ENCODE measurements at places on chromosomes 7 and 10.

DNA sequence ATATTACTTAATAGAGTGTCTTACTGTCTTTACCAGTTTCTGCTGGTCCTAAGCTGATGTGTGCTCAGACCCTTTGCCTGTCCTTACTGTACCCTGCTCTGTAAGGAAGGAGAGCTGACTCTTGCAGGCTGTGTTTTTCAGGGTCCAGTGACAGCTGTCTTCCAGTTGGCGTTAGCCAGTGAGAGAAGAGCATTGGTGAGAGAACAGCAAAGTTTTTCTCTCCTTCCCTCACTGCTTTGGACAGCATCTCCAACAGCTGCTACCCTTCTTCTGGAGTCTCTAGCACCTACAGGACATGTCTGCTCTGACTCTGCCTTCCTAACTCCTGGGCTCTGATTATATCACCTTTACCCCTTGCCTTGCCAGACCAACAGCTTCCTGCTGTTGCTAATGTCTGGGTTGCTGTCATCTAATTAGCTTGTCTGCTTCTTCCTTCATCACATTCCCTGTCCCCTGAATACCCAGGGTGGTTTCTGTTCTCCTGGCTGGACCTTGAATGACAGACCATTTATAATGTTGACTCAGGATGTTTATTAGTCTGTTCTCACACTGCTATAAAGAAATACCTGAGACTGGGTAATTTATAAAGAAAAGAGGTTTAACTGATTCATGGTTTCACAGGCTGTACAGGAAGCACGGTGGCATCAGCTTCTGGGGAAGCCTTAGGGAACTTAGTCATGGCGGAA is 23.5 kb upstream of the PANK1 start:
- DNase-seq: no peak

DNA sequence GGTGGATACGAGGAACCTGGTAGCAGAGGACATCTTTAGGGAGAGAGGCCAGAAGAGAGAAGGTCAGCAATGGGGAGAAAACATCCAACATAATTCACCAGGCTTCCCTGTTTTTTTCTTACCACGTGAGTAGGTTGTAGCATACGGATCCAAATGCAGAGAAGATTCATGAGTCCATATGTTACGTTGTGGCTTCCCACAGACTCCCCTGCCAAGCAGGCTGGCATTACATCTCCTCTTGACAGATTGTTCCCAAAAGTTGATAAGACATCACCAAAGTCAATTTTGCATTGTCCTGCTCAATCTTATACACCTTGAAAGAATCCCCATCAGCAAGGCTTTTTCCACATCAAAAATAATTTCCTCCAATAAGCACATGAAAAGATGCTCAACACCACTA is 39.7 kb downstream of the DRGX start:
- DNase-seq: no peak

- DNase-seq: peak; percentile 73
Observed at GRCh38 chr10:101394524-101395133, 40.7 kb downstream of the BTRC start.

DNA sequence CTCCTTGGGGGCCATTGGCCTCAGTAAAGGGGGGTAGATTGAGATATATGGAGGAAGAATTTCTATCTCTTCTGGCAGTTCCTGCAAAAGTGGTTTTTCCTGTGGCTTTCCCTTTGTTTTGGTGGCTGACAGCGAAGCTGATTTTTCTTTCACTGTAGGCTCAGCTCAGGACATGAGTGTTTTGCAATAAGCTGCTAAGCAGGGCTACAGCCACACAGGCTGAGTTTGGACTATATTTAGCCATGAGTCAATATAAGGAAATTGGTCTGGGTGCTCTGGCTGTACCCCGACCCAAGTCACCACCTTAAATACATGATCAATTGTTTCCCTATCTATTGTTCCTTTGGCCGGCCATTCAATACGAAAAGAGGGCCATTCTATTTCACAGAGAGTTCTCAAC is 212.7 kb upstream of the KCND2 start:
- no peak for DNase-seq

GRCh38 chr10:131657985-131658330 is 242.8 kb upstream of the PPP2R2D start:
- no peak for DNase-seq

- DNase-seq: no peak
Observed at GRCh38 chr7:7242899-7243298, 60.6 kb downstream of the C1GALT1 start.

GRCh38 chr10:86285136-86285790 is 81.3 kb downstream of the GRID1 start:
- no peak for DNase-seq

DNA sequence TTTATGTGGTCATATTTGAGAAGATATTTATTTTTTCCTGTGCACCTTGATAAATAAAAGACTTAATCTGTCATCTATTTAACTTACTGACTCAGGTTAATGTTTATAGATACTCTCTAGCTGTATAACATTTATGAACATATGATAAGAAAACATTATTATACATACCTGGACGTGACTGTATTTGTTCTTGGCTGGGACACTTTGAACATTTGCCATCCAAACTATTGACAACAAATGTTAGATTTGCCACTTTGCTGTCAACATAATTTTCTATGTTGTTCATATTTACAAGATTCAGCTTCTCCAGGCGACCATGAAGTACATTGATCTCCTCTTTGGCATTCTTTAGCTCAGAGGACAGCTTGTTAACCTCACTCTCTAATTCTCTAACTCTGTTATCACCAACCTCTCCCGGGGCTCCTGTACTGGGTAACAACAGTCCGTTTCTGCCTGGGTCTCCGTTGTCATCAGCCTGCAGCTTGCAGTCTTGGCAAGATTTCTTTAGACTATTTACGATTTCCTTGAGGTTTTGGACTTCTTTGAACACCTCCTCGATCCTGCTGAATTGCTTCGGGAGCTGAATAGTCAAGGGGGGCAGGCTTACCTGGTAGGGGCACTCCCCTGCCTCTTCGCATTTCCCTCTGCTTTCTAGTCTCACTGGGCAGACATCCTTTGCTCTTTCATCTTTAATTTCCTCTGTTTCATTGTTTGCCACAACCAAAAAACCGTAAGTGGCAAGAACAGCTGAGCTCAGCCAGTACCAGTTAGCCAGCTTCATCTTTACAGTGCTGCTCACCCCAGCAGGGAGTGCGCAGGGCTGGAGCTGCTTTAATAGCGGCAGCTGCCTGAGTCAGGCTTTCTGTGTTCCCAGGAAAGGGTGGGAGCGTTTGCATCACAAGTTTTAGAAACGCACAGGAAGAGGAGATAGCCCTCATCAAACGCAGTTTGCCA is at the start of gene FGL2:
TSS of gene FGL2 (minus strand) at position 807 of the 954 bp plus-strand sequence. CDS start at position 781, 26 bp downstream.
- no peak for DNase-seq

- DNase-seq: no peak
Observed at GRCh38 chr10:70323138-70323696, 39.4 kb upstream of the NPFFR1 start.

- DNase-seq: no peak
Observed at GRCh38 chr10:124672181-124672638, 72.0 kb downstream of the FAM53B start.

GRCh38 chr7:7709291-7709690 is 9.1 kb downstream of the RPA3 start:
- DNase-seq: no peak

DNA sequence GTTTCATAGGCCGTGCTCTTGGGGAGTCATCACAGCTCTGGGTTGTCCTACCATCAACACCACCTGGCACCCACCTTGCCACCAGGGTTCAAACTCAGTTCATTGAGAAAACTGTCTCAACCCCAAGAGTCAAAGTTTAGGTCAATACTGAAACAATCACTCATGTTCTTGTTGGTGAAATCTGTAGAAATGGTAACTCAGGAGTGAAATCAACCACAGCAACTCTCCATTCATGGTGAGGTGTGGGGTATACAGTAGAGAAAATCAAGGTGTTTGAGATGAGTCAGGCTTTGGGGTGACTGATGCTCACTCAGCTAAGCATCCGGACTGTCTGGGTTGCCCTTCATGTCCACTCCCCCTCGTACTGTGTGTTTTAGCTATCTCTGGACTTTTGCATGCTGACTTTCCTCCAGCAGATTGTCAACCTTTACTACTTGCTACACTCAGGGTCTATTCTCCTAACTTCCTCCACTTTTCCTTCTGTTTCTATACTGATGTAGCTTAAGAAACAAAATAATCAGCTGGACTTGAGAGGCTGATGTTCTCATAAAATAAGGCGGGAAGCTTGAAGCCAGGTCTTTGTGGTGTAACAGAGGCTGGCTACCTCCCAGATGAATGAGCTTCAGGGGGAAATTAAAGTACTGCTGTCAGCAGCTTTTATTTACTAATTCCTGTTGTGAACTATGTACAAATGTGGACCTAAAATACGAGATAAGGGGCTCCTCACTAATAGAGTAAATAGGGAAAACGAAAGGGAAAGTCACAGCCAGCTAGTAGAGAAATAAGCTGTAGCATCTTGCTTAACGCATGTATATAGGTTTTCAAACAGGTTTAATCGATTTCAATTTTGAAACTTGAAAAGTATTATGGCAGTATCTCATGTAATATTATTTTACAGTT is 173.6 kb upstream of the AKR1E2 start:
- no peak for DNase-seq

DNA sequence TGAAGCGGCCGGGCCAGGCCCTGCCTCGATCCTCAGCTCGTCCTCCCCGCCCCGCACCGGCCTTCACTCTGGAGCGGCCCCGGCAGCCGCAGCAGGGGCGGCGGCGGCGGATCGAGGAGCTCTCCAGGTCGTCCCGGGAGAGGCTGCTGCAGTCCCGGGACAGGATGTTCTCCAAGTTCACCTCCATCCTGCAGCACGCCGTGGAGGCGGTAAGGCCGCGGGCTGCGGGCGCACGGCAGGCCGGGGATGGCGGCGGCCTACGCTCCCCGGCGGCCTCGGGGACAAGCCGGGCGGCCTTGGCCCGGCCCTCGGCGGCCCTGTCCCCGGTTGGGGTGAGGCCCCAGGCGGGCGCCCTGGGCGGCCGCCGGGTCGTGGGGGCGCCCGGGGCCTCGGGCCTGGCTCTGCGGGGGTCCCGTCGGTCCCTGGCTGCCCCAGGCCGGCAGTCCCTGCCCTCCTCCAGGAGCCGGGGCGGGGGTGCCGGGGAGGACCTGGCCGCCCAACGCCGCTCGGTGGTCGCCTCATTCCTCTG is 399 bp downstream of the FHIP2A start:
- peak; percentile 71 for DNase-seq

DNA sequence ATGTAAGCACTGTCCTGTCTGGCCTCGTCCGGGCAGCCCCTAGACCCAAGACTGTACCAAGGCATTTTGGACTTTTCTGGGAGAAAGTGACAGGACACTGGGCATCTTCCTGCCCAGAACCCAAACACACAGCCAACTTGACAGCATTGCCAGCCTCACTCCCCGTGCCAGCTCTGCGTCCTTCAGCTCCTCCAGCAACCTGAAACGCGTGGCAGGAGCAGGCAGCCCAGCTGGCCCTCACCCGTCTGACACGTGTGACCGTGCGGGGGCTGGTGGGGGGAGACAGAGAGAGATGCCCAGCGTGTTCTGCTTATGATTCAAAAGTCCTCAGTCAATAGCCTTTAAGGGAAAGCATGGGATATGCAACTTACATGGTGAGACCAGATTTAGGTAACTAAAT is 50.3 kb upstream of the SLC29A3 start:
- DNase-seq: no peak

DNA sequence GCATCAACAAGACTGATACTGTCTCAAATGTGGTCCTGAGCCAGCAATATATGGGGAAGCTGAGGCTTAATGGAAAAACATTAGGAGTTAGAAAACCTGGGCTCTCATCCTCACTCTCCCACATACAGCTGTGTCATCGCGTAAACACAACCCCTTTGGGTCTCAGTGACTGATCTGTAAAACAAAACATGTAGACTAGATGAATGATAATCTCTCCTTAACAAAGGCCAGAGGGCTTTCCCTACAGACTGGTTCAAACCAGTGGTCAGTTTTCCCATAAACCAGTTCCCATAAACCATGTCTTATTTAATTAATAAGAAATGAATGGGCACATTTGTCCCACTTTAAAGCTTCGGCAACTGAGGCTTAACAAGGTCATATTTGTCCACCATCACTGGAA is 48.1 kb downstream of the OSBPL3 start:
- DNase-seq: no peak

DNA sequence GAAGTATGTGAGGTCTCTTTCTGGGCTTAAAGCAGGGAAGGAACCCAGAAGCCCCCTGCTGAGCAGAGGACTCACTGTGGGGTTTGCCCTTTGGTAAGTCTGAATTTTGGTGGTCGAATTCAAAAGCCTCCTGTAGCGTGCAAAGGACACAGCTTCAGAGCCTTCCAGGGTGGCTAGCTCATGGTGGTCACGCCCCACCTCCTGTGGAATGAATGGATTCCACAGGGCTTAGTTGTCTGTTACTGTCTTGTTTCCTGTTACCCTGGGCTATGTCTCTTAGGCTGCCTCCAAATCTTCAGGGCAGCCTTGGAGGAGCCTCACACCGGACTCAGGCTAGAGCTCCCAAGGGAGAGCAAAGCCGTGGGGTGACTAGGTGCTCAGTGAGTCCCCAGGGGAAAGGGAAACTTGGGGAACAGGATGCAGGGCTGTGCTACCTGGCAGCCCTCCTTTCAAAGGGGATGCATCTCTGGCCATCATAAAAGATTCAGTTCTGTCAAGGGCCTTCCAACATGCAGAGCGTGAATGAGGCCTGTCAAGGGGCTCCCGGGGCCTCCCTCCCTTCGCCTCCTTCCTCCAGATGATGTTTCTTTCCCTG is 211.7 kb downstream of the CCSER2 start:
- no peak for DNase-seq

DNA sequence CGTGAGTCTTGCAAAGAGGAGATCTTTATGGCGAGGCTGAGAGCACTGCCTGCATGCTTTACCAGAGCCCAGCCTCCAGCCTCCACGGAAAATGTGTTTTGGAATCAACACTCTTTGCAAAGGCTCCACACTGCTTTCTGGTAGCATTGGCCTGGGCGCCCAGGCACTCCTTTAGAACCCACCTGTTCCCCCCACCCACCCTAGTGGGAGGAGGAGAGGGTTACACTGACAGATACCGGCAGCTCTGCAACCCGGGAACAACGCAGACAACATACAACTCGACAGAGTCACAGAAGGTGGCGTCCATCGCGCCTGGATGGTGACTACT is 5.5 kb upstream of the MNX1 start:
- DNase-seq: no peak

DNA sequence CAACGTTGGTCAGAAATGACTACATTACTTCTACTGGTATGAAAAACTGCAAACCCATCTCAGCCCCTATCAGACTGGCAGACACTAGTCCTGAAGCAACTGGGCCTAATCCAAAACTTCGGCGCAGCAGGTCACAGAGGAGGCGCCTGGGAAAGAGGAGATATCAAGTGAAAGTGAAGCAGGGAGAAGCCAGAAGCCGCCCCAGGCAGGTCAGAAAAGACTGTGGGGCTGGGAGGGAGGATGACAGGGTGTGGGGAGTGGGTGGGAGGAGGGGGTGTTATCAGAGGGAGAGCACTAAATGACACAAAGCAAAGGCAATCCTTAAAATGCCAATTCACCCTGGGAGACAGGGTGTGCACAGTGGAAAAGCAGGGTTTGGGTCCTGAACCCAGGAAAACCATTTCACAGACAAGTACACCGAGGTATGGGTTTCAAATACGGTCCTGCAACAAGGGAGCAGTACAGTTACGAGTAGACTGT is 731 bp downstream of the CHCHD3 start:
- DNase-seq: peak; percentile 44
